ENCODE measurements at places on chromosomes 16 and 17.

GRCh38 chr17:42522798-42523278, 13.2 kb upstream of the NAGLU start:
- no peak for DNase-seq

DNA sequence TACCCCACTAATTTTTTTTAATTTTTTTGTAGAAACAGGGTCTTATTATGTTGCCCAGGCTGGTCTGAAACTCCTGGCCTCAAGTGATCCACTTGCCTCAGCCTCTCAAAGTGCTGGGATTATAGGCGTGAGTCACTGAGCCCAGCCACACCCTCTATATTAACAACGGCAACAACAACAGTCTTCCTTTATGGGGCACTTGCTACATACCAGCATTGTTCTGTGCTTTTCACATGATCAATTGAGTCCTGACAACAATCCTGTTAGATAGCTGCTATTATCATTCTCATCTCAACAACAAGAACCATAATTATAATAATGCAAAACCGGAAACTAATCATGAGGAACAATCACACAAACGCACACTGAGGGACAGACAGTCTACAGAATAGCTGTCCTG, 12.6 kb upstream of the ARL5C start:
- no peak for DNase-seq

- no peak for DNase-seq
Observed at GRCh38 chr16:68300734-68301459, 9.8 kb downstream of the SLC7A6OS start.

- no peak for DNase-seq
Observed at GRCh38 chr17:4999430-5000093, 1.8 kb downstream of the KIF1C start.

- DNase-seq, result no peak
Observed at GRCh38 chr16:83813823-83814658, 6.3 kb downstream of the HSBP1 start.

DNA sequence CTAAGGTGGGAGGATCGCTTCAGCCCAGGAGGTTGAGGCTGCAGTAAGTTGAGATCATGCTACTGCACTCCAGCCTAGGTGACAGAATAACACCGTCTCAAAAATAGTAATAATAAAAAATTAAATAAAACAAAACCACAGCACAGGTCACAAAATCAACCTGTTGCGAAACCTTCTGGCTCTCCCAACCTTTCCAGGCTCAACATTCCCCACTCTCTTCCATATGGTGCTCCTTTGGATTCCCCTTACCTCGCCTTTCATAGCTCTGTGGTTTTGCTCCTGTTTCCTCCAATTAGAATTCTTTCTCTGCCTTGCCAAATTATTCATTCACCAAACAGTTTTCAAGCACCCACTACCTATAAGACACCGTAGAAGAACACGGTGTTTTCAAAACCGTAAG, 4.7 kb downstream of the ZDHHC7 start:
- DNase-seq, result no peak

DNA sequence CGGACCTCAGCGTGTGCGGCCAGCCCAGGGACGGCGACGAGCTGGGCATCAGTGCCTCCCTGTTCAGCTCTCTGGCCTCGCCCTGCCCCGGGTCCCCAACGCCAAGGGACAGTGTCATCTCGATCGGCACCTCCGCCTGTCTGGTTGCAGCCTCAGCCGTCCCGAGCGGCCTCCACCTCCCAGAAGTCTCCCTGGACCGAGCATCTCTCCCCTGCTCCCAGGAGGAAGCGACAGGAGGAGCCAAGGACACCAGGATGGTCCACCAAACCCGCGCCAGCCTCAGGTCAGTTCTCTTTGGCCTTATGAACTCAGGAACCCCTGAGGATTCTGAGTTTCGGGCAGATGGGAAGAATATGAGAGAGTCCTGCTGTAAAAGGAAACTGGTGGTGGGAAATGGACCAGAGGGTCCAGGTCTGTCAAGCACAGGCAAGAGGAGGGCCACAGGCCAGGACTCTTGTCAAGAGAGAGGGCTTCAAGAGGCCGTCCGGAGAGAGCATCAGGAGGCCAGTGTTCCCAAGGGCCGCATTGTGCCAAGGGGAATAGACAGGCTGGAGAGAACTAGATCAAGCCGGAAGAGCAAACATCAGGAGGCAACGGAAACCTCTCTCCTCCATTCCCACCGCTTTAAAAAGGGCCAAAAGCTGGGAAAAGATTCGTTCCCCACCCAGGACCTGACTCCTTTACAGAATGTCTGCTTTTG, 825 bp downstream of the HASPIN start:
- DNase-seq, result no peak

- no peak for DNase-seq
Observed at GRCh38 chr17:28204751-28205150, 114.2 kb upstream of the TMEM97 start.

GRCh38 chr16:28081391-28081968, 18.0 kb upstream of the GSG1L start:
- DNase-seq, result no peak

- no peak for DNase-seq
Observed at GRCh38 chr16:58299757-58300349, 5.0 kb upstream of the PRSS54 start.

DNA sequence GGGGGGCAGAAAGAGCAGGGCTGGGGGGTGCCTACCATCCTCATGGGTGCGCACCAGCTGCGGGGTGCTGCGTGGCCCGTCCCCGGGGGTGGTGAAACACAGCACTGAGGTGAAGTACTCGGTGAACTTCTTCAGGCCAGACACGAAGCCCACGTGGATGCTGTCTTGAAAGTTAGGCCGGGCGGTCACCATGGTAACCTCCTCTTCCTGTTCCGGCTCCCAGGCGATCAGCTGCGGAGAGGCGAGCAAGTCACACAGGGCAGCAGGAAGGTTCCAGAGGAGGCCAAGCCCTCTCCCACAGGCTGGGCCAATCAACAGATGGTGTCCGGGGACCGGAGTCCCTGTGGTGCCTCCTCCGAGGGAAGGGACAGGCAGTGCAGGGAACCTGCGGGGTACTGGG, 90.1 kb upstream of the CDC42EP4 start:
- DNase-seq, result no peak

- no peak for DNase-seq
Observed at GRCh38 chr17:1834380-1835149, 4.8 kb downstream of the RPA1 start.

DNA sequence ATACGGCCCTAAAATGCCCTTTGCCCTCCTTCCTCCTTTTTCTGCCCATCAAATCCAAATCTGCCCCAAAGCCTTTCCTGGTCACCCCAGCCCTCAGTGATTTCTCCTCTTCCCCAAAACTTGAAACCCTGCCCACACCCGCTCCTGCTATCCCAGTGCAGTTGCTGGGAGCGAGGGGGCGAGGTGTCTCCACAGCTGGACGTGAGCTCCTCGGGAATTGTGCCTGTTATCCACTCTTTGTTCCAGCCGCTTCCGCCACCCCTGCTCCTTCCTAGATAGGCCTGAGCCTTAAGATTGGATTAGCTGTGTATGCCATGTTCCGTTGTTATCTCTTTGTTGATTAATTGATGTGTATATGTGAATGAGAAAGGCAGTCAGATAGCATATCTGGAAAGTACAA, 2.6 kb upstream of the KRT35 start:
- no peak for DNase-seq

DNA sequence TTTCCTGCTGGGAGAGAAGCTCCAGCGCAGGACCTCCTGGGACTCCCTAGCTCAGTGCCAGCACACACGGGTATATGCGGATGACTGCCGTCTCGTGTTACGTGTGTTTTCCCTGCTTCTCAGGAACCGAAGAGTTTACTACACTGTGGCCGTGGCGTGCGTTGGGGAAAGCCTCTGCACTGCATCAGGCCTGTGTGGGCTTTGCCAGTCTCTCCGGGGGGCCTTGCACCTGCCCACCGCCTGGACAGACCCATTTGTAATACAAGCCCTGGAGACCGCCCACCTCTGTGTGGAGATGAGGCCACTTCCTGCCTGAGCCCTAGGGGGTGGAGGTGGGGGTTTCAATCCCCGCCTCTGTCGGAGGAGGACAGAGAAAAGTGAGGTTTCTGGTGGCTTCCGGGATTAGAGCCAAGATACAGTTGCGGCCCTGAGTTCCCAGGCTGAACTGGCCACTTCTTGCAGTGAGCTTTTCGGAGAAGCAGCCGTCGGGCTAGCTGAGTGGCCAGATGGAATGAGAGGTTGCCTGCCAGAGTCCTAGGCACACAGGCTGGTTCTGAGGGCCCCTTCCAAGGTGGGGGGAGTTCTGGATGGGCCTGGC, 43.4 kb upstream of the GSE1 start:
- DNase-seq, result peak; percentile 86

GRCh38 chr16:2251296-2252111, at the start of gene ECI1:
Gene ECI1 (minus strand): TSS chr16:2251587. CDS start chr16:2251566, 21 bp downstream.
- peak; percentile 46 for DNase-seq

DNA sequence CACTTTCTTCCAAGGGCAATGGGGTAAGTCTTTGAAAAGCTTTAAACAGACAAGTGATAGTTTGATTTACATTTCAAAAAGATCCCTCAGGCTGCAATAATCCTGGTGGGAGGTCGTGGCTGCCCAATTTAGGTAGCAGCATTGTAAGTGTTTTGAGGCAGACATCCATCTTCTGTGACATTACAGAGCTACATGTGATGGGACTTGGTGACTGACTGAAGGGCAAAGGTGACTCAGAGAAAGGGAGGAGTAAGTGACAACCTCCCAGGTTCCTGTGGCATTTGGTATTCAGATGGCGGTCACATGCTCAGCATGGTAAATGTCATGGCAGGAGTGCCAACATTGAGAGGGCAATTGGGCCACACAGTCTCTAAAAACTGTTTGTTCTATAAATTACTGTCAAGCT, 26.5 kb downstream of the STAT3 start:
- no peak for DNase-seq

GRCh38 chr17:80749611-80750010, 205.0 kb downstream of the RPTOR start:
- no peak for DNase-seq

- DNase-seq, result no peak
Observed at GRCh38 chr17:70310221-70310672, 140.9 kb downstream of the KCNJ2 start.

DNA sequence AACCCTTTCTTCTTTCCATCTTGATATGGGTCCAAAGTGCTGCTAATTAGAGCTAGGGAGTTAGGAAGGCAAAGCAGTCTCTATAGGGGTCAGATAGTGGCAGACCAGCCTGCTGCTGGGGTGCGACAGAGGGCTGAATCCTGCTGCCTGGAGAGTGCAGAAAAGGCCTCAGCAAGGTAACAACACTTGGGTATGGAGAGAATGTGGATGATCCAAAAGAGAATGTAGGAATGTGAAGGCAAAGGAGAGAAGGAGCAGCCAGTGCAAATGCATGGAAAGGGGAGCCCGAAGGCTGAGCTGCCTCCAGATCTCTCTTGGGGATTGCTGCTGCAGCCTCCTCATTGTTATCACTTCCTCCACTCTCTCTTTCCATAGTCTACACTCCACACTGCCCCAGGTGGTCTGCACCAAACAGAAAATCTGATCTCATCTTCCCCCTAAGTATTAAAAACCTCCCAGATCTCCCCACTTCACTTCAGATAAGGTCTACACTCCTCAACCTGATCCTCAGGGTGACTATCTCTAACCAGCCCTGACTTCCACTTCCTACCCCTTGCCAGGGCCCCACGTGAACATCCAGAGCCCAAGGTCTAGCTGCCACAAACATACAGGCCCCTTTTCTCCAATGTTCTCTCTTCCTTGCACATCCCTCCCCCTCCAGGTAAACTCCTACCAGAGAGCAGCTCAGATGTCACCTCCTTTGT, 28.8 kb downstream of the TOM1L2 start:
- DNase-seq, result no peak

GRCh38 chr17:33924104-33924503, 331.0 kb upstream of the CCL2 start:
- DNase-seq, result no peak

DNA sequence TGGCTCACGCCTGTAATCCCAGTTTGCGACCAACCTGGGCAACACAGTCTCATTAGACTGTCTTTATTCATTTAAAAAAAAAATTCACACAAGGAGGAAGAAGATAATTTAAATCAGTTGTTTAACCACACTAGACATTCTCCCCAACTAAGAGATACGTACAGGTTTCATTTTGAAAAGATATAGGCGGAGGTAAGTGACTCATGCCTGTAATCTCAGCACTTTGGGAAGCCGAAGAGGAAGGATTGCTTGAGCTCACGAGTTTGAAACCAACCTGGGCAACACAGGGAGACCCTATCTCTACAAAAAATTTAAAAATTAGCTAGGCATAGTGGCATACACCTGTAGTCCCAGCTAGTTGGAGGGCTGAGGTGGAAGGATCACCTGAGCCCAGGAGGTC, 5.3 kb downstream of the CMTM4 start:
- no peak for DNase-seq

DNA sequence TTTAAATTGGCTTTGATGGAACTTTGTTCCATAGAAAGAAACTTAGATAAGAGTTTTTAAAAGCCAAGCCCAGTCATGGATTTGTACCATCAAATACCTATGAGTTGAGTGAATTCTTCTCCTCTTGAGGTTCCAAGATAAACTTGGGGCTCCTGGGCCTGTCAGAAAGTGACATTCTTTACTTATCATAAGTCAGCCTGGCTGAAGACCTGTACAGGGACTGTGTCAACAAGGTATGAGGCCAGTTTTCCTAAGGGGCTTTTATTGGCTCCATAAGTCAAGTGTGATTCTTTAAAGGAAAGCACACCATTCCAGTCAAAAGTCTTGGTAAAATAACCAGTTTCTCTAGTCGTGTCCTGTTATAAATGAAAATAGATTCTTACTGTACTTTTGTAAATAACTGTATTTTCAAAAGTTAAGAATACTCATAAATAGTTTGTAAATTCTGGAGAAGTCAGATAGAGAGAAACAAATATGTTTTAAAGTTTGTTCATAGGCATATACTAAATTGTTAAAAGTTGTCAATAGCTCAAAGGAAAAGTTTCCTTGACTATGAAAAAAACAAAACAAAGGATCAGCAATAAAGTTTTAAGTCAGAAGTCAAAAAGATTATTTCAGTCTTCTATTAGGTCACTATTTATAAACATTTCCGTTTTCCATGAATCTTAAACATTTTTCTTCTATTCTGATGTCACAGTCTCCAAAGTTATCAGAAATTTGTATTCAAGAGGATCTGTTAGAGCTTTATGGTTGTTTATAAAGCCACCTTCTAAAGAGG, 22.5 kb upstream of the MYO1D start:
- no peak for DNase-seq

DNA sequence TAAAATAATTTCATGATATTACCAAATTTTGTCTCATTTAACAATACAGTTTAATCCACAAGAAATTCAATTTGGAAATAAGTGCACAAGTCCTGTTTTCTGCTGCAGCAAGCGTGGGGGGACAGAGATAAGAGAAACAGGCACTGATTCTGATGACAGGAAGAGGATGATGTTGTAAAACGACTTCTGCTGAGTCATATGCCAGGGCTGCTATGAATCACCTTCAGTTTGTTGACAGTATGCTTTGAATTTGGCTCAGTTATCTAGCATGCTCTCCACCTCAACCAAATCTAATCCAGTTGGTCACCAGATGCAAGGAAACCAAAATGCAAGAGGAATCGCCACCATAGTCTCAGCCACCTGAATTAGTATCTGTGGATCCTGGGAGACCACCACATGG, 244.1 kb upstream of the MON1B start:
- DNase-seq, result no peak
